Stimulated activated CD4-positive, alpha-beta T cell treated with anti-CD3 and anti-CD28 coated beads, Interleukin-4, amount 100 ng/mL, for 24 hours (primary cell): ENCODE measurements at places on chromosomes 1 and 21.

GRCh38 chr1:181126871-181127587, 38.5 kb downstream of the IER5 start:
- no peak for DNase-seq

DNA sequence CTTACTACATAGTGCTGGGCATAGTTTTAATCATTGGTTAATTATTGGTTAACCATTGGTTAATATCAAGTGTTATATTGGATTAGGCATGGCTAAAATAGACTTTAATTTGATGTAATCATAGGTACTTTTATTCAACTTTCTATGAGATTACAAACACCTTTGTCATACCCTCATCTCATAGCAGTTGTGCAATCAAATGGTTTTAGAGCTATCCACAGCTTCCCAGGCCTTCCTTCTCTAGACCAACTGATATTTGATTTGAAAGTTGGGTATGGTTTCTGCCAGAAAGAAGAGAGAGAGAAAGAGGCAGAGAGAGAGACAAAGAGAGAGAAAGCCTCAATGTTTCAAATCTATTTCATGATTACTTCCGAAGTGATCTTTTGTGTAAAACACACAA, 9.6 kb upstream of the RGS1 start:
- DNase-seq = no peak

- no peak for DNase-seq
These were observed 16.7 kb downstream of the SLC6A9 start for GRCh38 chr1:44014365-44015104.

GRCh38 chr21:34691390-34692032, 22.7 kb downstream of the CLIC6 start:
- DNase-seq = no peak

- DNase-seq = peak; percentile 70
These were observed 12.7 kb upstream of the RAB4A start for GRCh38 chr1:229258031-229258756.

- DNase-seq = no peak
These were observed 224.2 kb downstream of the FOXD2 start for GRCh38 chr1:47662068-47662467.

GRCh38 chr1:53470584-53470983, 11.4 kb downstream of the DMRTB1 start:
- no peak for DNase-seq
